Dorsolateral prefrontal cortex (tissue), 122 donors: ENCODE measurements at places on chromosomes 16 and 17. TPM values are rescaled to one million over a fixed set of nuclear protein-coding genes. Genes with fewer than 3 reads are reported as not detected.

- no peak for DNase-seq
Observed at GRCh38 chr16:61681673-61682072, 354.6 kb downstream of the CDH8 start.

DNA sequence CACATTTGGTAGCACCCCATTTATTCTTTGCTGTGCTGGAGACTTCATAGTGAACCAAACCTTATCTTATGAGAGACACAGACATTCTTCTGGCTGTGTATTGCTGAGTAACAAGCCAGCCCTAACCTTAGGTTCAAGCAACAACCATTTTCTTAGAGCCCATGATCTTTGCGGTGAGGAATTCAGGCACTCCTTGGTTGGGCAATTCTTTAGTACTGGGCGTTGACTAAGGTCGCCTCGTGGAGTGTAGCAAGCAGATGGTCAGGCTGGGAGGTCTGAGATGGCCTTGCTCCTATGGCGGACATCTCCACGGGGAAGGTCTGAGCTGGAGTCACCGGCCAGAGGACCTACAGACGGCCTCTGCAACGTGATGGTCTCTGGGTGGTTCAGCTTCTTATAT is 43.1 kb downstream of the ARSG start:
- no peak for DNase-seq

GRCh38 chr17:39617446-39618245 is 9.1 kb upstream of the PPP1R1B start:
- peak; percentile 45 for DNase-seq

The TBC1D28 gene
- total RNA-seq: 2.4 TPM

- no peak for DNase-seq
Observed at GRCh38 chr16:84347161-84347560, 21.2 kb upstream of the ATP2C2 start.

The ZNF205 gene
- total RNA-seq: 10.5 TPM

The PERCC1 gene
- total RNA-seq: not detected

The RILP gene
- 14.9 TPM for total RNA-seq

The SCGB1C2 gene
- total RNA-seq: not detected

GRCh38 chr17:39753514-39754160 is 15.9 kb downstream of the GRB7 start:
- DNase-seq: no peak

The CD300LG gene
- total RNA-seq: not detected

DNA sequence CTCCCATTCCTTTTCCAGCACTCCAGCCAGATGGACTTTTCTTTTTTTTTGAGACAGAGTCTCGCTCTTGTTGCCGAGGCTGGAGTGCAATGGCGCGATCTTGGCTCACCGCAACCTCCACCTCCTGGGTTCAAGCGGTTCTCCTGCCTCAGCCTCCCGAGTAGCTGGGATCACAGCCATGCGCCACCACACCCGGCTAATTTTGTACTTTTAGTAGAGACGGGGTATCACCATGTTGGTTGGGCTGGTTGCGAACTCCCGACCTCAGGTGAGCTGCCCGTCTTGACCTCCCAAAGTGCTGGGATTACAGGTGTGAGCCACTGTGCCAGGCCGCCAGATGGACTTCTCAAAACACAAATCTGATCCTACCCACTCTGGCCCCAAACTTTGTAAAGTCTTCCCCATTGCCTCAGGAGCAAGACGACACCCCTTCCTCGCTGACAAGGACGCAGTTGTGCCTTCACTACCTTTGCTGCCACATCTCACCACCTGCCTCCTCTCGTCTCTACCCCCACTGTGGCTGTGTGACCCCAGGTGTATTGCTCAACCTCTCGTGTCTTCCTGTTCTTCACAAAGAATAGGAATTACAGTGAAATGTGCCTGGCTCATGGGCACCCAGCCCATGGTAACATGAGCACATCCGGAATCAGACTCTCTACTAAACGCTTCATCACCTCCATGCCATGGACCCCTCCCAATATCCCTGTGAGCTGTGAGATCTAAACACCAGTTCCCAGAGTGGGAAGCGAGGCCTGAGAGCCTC is 3.7 kb upstream of the BANP start:
- no peak for DNase-seq

The AOC3 gene
- 3.5 TPM for total RNA-seq

The GRIN2C gene
- total RNA-seq: 10.3 TPM

- peak; percentile 51 for DNase-seq
Observed at GRCh38 chr16:24499193-24499814, 40.1 kb upstream of the RBBP6 start.

The SHCBP1 gene
- total RNA-seq: 1.5 TPM

GRCh38 chr16:25501530-25502255 is 190.1 kb upstream of the HS3ST4 start:
- DNase-seq: no peak

DNA sequence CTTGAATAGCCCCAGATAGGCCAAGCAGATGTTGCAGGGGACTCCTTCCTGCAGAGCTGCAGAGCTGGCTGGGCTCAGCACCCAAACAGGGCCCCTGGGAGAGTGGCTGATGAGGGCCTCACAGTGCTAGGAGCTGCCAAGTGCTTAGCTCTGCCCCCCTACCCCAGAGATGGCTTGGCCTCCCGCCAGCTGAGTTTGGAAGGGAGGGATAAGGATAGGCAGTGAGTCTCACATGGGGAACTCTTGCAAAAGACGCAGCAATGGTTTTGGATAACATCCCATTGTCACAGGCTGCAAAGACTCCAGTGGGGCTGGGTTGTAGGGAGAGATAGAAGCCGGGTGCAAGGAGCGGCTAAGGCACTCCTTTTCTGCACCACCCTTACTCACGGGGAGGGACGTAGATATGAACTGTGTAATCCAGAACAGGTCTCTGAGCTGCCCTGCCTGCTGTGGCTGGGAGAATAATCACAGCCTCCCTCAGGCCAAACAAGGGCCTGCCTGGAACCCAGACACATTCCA is 52.9 kb upstream of the MAF start:
- DNase-seq: no peak

The HOXB8 gene
- total RNA-seq: not detected

- DNase-seq: no peak
Observed at GRCh38 chr17:42700586-42701289, 18.4 kb downstream of the CNTNAP1 start.

DNA sequence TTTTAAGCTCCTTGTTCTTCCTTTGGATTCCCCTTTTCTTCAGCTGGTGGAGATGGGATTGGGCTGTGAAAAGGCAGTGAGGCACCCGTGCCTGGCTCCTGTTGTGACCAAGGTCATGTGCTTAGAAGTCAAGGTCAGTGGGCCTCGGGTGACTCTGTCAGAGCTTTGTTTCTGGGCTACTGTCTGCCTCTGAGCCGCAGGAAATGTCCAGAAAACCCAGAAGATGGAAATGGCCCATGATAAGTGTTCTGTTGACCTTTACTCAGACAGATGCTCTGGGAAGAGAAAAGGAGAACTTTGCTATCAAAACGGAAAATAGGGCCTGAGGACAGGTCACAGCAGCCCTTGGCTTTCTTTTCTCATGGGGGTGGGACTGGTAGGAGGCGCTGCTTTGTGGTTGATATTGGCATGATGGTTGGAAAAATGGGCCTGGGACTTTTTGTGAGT is 2.9 kb downstream of the ABCC1 start:
- no peak for DNase-seq

DNA sequence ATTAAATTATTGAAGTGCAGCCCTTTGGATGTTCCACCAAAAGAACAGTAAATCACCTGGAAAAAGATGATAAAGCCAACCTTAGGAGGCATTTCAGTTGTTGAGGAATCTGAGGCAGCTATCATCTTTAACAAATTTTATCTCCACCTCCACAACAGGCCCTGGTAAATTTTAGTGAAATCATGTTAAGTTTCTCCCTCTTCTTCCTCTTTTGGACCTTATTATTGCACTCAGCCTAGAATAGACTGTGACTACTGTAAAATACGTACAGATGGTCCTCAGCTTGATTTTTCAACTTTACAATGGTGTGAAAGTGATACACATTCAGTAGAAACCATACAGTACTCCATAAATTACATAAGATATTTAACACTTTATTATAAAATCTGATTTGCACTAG is 90.3 kb downstream of the USP32 start:
- no peak for DNase-seq

The NLK gene
- total RNA-seq: 102 TPM

DNA sequence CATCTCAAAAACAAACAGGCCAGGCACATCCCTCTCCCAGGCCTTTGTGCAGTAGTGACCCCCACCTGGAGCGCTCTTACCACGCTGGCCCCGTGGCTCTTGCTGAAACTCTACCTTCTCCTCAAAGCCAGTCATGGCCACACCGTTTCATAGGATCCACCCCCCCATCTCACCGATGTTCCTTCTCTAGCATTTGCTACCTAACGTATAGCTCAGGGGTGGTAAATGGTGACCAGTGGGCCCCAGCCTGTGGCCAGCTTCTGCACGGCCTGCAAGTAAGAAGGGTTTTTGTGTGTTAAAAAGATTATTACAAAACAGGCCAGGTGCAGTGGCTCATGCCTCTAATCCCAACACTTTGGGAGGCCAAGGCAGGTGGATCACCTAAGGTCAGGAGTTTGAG is 43.8 kb downstream of the RMI2 start:
- no peak for DNase-seq

- no peak for DNase-seq
Observed at GRCh38 chr16:14445937-14446715, 183.9 kb downstream of the PARN start.

- DNase-seq: no peak
Observed at GRCh38 chr17:36118477-36119353, 15.1 kb downstream of the CCL4 start.

DNA sequence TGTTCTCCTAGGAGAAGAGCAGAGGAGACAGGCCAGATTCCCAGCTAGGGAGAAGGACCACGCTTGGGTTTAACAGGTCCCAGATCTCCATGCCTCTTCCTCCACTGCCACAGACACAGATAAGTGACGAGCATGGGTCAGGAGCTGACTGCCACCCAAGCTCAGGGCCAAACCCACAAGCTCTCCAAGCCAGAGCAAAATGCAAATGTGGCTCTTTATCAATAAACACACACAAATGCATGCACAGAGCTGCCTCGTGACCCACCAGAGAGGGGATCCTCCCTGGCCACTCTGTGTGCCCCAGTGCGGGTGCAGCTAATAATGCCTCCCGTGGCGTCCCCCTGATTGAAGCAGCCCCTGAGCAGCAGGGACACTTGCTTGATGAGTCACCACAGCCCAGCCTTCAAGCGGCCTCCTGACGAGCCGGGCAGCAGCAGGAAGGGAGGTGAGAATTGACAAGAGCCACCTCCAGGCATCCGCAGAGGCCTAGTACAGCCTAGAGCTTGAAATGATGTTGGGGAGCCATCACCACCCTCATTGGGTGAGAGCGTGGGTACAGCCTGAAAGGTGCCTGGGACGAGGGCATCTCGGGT is 143.9 kb downstream of the CCDC182 start:
- DNase-seq: no peak

GRCh38 chr16:8667492-8667891 is 6.9 kb upstream of the ABAT start:
- DNase-seq: no peak

DNA sequence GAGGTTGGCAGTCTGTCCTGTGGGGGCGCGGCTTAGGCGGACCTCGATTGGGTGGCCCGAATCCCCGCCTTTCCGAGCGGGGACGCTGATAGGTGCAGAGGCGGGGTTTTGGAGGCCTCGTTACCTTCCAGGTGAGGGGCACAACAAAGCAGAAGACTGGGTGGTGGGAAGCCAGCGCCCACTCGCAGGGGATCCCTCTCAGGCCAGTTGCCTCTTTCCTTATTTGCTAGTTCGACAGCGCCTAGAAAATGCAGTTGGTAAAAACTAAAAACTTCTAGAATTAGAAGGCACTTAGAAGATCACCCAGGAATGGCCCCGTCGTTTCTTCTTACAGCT is 730 bp downstream of the KAT7 start:
- no peak for DNase-seq

The SLC5A11 gene
- total RNA-seq: 93.6 TPM

DNA sequence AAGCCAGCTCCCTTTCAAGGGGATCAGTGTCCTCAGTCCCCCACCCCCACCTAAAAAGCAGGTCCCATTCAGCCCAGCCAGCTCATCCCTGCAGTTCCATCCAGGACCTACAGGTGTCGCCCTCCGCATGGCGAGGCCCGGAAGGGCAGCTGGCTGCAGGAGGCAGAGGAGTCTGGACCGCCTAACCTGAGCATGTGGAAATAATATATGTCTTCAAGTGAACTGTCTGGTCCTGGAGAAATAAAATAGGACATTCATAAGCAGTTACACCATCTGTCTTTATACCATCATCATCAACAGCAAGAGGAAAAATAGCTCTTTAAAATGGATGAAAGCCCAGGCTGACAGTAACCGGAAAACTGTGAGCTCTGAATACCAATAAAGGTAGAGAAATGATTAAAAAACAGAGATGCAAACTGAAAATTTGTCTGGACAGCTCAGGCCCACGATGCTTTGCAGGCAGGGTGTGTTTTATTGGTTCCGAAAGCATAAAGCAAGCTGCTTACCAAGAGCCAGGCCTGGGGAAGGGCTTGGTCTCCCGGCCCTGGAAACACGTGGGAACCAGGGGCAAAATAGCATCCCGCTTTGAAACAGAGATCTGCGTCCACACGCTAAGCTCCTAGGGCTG is 215.2 kb downstream of the ZFHX3 start:
- peak; percentile 81 for DNase-seq

DNA sequence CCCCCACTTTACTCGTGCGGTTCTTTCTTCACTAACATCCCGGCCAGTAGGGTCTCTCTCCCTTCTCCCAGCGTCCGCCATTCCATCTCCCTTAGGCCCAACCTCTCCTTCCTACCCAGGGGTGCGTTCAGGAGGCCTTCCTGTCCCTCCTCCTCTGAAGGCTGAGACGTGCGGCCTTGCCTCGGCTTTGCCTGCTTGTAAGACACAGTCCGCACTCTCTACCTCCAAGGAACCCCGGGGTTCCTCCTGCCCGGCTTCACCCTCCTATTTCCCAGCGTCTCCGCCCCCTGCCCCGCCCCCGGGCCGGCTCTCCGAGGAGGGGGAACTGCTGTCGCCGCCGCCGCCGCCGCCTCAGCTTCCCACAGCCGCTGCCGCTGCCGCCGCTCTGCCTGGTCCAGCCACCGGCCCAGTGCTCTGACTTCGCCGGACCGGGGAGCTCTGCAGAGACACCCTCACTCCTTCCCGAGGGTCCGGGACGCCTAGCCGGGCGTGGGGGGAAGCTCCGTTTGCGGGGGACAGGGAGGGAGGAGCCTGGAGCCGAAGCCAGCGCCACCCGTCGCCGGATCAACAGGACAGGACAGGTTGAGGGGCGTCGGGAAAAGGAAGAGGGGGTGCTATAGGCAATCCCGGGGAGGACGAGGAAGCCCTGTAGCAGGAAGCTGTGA is 1.2 kb upstream of the FGF11 start:
- DNase-seq: peak; percentile 54
